Fibroblast of lung (primary cell): ENCODE measurements at places on chromosomes 7 and 10.

DNA sequence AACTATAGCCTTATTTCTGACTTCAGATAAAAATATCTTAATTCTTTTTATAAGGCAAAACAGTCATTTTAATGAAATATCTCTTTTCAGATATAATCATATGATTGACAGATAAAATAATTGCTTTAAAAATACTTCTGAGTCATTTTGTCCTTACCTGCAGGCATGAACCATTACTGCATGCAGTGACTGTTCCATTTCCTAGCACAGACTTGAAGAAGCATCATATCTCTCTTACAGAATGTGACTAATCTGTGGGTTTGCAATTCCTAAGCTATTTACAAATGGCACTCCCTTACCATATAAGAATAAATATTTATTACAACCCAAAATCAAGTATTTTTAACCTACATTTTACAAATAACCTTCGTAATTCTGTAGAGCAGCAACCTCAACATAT, 120.7 kb downstream of the SRPK2 start:
- peak; percentile 63 for DNase-seq

DNA sequence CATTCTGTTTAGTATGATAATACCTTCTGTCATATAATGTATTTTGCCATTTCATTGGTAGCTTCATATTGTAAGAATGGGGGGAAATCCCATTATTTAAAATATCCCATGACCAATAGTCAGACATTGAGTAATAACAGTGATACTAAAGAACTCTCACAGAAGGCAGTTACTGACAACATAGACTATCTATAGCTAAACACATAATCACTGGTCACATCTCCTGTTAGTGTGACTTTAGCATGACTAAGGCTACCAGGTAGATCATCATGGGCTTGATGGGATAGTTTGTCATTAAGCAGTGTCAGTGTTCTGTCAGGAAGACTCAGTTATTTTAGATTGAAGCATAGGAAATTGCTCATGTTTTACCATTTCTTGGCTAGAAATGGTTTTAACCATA, 16.4 kb downstream of the OPN1SW start:
- no peak for DNase-seq

GRCh38 chr7:11346302-11346701, 372.6 kb downstream of the PHF14 start:
- no peak for DNase-seq

GRCh38 chr10:7797582-7797981, 9.6 kb downstream of the ATP5F1C start:
- DNase-seq: peak; percentile 89

DNA sequence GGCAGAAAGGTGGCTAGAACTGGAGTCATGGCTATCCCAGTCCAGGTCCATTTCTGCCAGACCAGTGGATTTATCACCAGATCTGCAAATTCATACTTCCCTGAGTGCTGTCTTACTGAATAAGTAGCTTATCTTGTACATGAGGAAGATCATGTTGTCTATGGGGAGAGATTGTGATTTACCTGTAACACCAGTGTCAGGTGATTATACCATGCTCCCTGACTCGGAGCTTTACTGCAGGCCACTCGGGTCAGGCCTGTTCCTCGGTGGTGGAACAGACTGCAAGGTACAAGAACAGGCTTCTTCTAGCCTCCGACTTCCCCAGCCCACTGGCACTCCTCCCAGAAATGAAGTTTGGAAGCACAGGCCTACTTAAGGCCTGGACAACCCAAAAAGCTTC, 42.6 kb upstream of the DLG5 start:
- no peak for DNase-seq

DNA sequence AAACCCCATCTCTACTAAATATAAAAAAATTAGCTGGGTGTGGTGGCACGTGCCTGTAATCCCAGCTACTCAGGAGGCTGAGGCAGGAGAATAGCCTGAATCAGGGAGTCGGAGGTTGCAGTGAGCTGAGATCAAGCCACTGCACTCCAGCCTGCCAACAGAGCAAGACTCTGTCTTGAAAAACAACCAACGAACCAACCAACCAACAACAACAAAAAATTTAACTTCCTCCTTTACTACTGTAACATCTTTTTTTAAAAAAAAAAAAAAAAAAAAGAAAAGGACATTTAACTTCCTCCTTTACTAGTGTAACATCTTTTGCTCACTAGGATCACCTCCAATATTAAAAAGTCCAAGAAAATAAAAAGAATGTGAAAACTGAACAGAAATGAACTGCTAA, 92.3 kb upstream of the TMEM168 start:
- DNase-seq: no peak

DNA sequence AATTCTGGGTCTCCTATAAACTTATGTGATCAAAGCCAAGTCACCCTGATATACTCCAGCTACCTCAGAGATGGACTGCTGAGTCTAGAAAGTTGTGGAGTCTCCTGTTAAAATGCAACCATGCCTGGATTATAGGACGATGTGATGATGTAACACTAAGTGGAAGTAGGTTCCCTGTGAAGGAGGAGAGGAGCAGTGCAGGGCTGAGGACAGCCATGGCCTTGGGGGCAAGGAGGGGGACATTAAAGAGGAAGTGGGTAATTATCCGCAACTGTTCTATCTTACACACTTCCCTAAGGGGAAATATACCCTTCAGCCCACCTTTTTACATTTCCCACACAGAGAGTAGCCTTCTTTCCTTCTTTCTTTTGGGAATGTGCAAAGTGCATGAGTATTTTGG, 63.8 kb downstream of the MTPN start:
- DNase-seq: no peak

GRCh38 chr10:74058658-74059057, 60.7 kb downstream of the VCL start:
- DNase-seq: no peak

DNA sequence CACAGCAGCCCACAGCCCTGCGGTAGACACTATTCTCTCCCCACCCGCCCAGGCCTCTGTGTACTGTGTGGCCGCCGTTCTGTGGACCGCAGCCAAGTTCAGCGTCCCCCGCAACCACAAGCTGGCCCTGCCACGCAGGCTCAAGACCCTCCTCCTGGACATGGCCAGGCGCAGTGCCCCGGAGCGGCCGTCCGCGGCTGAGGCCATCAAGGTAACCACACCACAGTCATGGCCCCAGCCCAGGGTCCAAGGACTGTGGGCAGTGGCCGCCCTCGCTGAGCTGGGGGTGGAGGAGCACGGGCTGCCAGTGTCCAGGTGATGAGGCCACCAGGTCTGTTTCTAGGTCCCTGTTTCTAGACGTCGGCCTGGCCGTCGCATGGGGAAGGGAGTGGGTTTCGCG, 34.4 kb upstream of the UTF1 start:
- DNase-seq: no peak

DNA sequence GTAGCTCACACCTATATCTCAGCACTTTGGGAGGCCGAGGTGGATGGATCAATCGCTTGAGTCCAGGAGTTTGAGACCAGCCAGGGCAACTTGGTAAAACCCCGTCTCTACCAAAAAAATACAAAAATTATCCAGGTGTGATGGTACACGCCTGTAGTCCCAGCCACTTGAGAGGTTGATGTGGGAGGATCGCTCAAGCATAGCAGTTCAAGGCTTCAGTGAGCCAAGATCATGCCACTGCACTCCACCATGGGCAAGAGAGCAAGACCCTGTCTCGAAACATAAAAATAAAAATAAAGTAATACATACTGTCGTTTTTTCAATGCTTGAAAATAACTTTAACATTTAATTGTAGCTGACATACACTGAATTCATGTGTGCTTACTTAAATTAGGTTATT, 57.3 kb downstream of the REEP3 start:
- no peak for DNase-seq

- DNase-seq: no peak
Measured at GRCh38 chr10:113518816-113519591, 33.8 kb upstream of the HABP2 start.

DNA sequence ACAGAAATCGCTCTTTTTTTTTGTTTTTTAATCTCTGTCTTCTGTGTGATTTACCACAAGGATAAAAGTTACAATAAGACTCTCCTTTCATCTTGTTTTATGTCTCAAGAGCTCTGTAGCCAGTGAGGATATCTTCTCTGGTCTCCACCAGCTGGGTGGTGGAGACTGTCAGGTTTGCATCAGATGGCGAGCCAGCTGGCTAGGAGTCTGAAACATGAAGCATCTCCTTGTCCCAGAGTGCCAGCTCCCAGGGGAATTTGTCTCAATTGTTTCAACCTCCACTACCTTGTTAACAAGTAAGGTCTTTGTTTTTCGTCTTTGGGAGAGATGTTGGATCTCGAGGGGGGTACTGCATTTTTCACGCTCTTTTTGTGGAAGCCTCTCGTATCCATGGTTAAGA, 47.3 kb downstream of the FRMPD2 start:
- no peak for DNase-seq

GRCh38 chr7:64879086-64879730, 23.9 kb upstream of the ZNF273 start:
- no peak for DNase-seq

- no peak for DNase-seq
Measured at GRCh38 chr10:93622942-93623341, 10.6 kb downstream of the PDE6C start.

- DNase-seq: peak; percentile 9
Measured at GRCh38 chr10:92068900-92069299, 145.3 kb downstream of the BTAF1 start.

DNA sequence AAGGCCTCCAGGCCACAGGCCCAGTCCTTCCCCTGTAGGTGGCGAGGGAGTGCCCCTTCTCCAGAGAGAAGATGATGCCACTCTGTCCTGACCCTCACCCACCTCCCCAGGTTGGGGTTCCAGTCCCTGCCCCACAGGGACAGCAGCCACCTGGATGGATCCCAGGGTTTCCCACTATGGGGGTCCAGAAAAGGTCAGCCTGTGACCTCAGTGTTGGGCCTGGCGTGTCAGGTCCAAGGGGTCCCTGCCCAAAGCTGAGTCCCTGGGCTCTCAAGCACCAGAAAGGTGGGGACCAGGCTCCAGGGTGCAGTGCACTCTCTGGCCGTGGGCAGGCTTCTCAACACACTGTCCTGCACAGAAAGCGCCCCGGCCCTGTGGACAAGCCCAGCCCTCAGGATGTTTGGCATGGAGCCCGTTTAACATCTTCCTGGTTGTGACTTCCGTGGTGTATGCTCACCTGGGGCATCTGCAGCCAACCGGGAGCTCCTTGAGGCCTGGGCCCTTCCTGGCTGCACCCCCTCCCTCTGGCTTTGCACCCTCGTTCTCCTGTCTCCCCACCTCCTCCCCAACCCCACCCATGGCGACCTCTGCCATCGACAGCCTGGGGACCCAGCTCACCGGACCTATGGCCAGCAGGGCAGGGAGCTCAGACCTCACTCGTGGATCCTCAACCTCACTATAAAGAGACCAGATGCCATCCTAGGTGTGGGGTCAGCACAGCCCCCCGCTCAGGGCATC, 58.3 kb upstream of the PPP2R2D start:
- no peak for DNase-seq

DNA sequence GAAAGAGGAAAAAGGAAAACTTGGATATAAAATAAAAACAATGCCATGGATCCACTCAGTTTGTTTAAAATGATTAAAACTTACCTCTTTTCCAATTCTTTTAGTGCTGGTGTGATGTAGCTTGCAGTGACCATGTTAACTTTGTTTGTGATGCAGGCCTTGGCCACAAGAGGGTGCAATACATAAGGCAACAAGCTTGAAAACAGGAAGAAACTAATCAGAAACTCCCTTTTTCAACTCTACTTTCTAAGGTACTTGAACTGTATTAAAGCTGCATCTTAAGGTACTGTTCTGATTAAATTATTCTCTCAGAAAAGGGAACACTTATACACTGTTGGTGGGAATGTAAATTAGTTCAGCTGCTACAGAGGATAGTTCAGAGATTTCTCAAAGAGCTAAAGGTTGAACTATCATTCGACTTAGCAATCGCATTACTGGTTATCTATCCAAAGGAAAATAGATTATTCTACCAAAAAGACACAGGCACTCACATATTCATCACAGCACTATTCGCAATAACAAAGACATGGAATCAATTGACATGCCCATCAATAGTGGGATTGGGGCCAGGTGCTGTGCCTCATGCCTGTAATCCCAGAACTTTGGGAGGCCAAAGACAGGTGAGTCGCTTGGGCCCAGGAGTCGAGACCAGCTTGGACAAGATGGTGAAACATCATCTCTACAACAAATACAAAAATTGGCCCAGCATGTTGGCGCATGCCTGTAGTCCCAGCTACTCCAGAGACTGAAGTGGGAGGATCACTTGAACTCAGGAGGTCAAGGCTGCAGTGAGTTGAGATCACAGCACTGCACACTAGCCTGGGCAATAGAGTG, 50.9 kb downstream of the AASS start:
- DNase-seq: peak; percentile 85

GRCh38 chr10:1213252-1214070, 157.3 kb downstream of the WDR37 start:
- DNase-seq: no peak

DNA sequence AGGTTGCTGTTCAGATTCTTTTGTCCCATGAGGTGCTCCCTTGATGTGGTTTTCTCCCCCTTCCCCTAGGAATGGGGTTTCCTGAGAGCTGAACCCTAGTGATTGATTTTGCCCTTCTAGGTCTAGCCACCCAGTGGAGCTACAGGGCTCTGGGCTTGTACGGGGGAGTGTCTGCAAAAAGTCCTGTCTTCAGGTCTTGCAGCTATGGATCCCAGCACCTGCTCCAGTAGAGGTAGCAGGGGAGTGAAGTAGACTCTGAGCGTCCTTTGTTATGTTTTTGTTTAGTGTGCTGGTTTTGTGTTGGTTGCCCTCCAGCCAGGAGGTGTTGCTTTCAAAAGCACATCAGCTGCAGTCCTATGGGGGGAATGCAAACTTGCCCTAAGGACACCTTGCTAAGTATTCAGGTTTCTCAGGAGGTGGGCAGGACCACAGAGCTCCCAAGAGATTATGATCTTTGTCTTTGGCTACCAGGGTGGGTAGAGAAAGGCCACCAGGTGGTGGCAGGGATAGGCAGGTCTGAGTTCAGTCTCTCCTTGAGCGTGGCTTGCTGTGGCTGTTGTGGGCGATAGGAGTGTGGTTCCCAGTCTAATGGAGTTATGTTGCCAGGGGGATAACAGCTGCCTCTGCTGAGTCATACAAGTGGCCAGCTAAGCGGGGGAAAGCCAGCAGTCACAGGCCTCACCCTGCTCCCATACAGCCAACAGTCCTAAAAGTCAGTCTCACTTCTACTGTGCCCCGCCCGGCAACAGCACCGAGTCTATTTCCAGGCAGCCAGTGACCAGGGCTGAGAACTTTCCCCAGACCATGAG, 92.4 kb upstream of the JCAD start:
- peak; percentile 93 for DNase-seq

- peak; percentile 21 for DNase-seq
Measured at GRCh38 chr7:98240961-98241673, 10.9 kb downstream of the TECPR1 start.
